ENCODE measurements at places on chromosomes 5 and 9.
A peak's percentile ranks its signal among the peaks of the same experiment; 100 is the strongest.

DNA sequence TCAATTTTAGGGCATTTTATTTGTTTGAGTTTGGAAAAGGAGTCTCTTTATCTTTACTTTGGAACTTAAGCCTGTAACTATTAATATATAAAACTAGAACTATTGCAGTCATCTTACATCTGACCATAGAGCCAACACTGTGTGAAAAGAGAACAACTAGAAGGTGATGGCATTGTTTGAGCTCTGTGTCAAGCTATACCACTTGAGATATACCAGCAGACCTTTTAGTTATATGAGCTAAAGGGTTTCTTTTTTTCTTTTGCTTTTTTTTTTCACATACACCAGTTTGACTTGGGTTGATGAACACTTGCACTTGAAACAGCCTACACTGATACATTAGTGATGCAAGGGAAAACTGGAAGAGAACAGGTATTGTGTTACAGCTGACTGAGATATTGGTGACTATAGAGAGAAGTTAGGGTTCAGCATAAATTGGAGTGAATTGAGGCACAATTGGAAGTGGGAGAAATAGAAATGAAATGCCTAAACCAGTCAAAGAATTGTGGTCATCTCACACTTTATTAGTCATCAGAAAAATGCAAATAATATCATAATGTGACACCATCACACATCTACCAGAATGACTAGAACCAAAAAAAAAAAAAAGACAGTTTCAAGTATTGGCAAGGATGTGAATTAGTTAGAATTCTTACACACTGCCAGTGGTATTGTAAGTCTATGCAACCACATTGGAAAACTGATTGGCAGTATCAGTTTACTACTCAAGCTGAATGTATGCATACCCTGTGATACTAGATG is 60.9 kb downstream of the ADRB2 start:
- no peaks in the 10 kb centered on the region for H3K27me3 ChIP-seq
- DNase-seq: no peak
- no peaks in the 10 kb centered on the region for H3K36me3 ChIP-seq
- H3K4me3 ChIP-seq: no peak overlapping the region

- H3K36me3 ChIP-seq: no peaks in the 10 kb centered on the region
- no peak for DNase-seq
- peak overlapping the region; percentile 19 for H3K27ac ChIP-seq
- peak overlapping the region; percentile 18 for H3K4me3 ChIP-seq
These were observed 5.1 kb downstream of the GRK6 start for GRCh38 chr5:177431317-177432142.

DNA sequence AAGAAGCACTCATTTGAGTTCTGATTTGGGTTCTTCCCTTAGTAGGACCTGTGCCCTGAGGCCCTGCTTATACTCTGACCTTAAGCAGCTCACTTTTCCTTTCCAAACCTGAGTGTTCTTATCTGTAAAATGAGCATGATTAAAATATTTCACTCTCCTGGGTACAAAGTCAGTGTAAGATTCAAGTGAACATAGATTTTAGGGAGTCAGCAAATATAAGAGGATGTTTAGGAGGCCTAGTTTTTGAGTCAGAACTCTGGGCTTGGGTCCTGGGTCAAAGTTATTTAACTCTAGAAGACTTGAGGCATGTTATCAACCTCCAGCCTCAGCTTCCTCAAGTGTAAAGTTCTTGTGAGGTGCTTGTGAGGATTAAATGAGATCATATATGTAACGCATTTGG is 8.7 kb upstream of the SPARC start:
- H3K36me3 ChIP-seq: no peaks in the 10 kb centered on the region
- H3K27ac ChIP-seq: no peak overlapping the region
- DNase-seq: no peak

DNA sequence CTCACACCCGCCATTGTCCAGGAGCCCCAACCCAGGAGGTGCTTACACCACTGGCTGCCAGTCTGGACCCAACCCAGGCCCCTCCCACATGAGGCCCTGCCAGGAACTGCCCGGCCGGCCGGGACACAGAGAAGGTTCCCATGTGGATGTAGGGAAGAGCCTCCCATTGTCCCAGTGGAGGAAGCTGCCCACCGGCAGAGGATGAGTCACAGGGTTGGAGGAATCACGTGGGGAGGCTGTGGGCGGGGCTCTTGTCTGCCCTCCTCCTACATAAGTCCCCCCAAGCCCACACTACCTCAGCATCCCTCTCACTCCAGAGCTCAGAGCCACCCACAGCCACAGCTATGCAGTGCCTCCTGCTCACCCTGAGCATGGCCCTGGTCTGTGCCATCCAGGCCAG is 26.1 kb downstream of the PAEP start:
- no peaks in the 10 kb centered on the region for H3K4me1 ChIP-seq
- H3K27me3 ChIP-seq: no peaks in the 10 kb centered on the region
- H3K36me3 ChIP-seq: no peaks in the 10 kb centered on the region
- no peak overlapping the region for H3K27ac ChIP-seq
- no peak for DNase-seq

DNA sequence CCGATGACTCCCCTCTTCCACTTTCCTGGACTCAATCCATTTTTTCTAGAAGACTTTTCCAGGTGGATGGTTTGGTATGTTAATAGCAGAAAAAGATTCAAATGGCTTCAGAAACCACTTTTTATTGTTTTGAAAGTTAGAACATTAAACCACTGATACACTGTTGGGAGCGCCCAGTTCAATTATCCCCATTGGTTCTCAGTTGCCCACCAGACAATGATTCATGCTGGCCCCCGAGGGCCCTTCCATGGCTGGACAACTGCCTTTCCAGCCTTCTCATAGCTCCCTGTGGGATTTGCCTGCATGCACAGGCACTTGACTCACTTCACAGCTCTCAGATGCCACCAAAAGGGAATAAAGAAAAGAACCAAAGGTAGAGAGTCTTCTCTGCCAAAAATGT is 21.3 kb upstream of the ANKRD34B start:
- H3K36me3 ChIP-seq: no peaks in the 10 kb centered on the region
- H3K4me1 ChIP-seq: no peaks in the 10 kb centered on the region
- no peak overlapping the region for H3K27ac ChIP-seq
- H3K27me3 ChIP-seq: no peaks in the 10 kb centered on the region

- H3K4me3 ChIP-seq: no peak overlapping the region
- no peaks in the 10 kb centered on the region for H3K27me3 ChIP-seq
- no peaks in the 10 kb centered on the region for H3K4me1 ChIP-seq
- no peak for DNase-seq
- no peak overlapping the region for H3K27ac ChIP-seq
These were observed 39.6 kb upstream of the TEX48 start for GRCh38 chr9:114721491-114722079.

- H3K4me1 ChIP-seq: peaks cover 27% of the 10 kb centered on the region
- DNase-seq: no peak
- no peak overlapping the region for H3K27ac ChIP-seq
- H3K36me3 ChIP-seq: no peaks in the 10 kb centered on the region
These were observed 6.9 kb downstream of the ABHD17B start for GRCh38 chr9:71904076-71904475.

DNA sequence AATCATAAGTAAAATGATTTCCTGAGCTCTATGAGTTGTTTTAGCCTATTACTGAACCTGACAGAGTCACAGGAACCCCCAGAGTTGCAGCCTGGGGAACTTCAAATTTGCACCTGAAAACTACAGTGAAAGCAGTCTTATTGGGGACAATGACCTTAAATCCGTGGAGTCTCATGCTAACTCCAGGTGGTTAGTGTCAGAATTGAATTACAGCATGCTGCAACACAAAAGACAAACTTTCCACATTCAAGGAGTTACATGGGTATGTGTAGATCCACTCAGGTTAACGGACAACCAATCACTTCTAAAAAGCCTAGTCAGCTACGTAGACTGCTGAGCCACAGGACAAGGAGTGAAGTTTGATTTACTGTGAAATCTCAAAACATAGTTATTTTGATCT is 49.7 kb downstream of the PLPP1 start:
- DNase-seq: no peak
- no peak overlapping the region for H3K4me3 ChIP-seq
- H3K27ac ChIP-seq: no peak overlapping the region
- no peaks in the 10 kb centered on the region for H3K36me3 ChIP-seq
- H3K27me3 ChIP-seq: no peaks in the 10 kb centered on the region
- H3K4me1 ChIP-seq: no peaks in the 10 kb centered on the region

DNA sequence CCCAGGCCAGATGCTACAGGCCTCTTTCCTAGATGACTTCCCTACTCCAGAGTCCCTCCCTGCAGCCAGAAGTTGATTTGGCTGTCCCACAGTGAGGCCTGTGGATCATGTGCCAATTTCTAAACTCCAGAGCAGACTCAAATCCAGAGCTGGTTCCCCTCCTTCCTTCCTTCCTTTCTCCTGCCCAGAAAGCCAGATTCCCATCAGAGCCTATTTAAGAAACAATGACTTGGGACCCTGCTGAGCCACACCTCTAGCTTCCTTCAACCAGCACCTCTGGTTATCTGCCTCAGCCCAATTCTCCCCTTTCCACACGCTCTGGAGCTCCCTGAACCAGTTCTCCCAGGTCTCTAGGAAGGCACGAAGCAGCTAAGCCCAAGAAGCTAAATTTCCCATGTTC is 7.2 kb downstream of the FAM219A start:
- H3K27ac ChIP-seq: no peak overlapping the region
- no peak overlapping the region for H3K4me3 ChIP-seq
- no peaks in the 10 kb centered on the region for H3K27me3 ChIP-seq
- DNase-seq: no peak

DNA sequence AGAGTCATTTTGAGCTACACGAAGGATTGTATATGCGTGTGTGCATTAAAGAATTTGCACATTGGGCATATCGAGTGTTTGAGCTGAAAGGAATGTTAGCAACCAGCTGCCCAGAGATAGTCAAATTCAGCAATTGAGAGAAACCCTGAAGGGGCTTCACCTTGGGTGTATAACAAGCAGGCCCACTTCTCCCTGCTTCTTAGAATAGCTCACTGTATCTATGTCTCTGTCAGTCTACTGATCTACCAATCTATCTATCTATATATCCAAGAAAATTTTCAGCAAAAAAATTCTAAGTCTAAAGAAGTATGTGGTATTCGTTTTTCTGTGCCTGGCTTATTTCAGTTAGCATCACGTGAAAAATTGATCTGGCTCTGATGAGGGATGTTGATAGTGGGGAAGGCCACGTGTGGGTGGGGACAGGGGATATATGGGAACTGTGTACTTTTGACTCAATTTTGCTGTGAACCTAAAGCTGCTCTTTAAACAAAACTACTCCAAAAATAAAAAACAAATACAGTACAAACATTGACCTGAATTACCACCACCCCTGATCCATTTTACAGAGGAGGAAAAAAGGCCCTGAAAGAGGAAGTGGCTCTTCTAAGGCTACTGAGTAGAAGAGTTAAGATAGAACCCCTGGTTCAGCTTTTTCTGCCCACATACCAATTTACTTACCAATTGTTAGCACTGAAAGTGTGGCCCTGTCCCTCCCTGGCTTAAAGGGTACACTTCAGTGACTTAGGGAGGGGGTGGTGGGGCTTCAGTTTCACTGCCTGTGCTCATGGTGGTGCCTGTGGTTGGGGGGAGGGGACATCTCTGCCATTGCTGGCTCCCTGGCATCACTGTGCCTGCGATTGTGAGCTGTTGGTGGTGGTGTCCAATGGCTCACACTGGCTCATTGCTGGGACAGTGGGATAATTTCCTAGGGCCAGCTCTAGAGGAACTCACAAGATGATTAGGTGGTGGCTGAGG is 141.8 kb downstream of the DOCK2 start:
- H3K4me1 ChIP-seq: no peaks in the 10 kb centered on the region
- DNase-seq: no peak
- H3K4me3 ChIP-seq: no peak overlapping the region
- peaks cover 14% of the 10 kb centered on the region for H3K36me3 ChIP-seq
- no peak overlapping the region for H3K27ac ChIP-seq
- no peaks in the 10 kb centered on the region for H3K27me3 ChIP-seq

Data from left lung (tissue), 14 donors.